Renal cortex interstitium (tissue), 15 donors: ENCODE measurements at places on chromosomes 7 and 10.

DNA sequence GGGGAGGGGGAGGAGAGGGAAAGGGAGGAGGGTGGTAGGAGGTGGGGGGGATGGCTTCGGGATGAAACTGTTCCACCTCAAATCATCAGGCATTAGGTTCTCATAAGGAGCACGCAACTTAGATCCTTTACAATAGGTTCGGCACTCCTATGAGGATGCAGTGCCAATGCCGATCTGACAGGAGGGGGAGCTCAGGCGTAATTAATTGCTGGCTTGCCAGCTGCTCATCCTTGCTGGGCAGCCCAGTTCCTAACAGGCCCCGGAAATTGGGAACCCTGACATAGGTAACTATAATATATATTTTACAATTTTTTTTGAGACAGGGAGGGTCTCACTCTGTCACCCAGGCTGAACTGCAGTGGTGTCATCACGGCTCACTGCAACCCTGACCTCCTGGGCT is 118.8 kb upstream of the SFMBT2 start:
- DNase-seq: no peak

- DNase-seq: no peak
Measured at GRCh38 chr7:75696263-75697037, 42.3 kb downstream of the HIP1 start.

DNA sequence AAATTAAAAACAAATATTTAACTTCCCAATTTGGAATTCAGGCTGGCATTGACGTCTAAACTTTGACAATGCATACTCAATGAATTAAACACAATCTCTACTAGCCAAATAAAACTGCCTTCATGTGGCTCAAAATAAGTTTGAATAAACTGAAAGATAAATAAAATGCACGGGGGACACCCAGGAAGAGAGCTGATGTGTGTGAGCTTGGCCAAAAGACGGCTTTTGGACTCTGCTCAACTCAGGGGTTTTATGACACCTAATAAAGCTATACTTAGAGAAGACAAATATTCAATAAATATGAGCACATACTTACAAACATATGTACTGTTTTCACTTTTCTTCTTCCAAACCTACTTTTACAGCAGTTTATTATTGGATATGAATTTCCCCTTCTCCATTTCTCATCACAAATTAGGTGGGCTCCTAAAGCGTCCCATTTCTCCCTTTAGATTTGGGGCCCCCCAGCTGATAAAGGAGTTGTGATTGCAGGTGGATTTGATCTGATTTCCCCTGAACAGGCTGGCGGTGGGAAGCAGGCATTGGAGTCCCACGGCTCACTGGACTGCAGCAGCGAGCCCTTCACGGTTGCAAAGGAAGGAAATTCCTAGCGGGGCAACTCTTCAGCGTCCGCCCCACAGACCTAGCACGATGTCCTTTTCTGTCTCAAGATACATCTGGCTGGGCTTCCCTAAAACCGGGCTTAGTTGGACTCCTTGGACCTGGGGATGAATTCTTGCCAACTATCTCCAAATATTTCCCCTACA is 79.6 kb downstream of the INSIG1 start:
- DNase-seq: no peak

DNA sequence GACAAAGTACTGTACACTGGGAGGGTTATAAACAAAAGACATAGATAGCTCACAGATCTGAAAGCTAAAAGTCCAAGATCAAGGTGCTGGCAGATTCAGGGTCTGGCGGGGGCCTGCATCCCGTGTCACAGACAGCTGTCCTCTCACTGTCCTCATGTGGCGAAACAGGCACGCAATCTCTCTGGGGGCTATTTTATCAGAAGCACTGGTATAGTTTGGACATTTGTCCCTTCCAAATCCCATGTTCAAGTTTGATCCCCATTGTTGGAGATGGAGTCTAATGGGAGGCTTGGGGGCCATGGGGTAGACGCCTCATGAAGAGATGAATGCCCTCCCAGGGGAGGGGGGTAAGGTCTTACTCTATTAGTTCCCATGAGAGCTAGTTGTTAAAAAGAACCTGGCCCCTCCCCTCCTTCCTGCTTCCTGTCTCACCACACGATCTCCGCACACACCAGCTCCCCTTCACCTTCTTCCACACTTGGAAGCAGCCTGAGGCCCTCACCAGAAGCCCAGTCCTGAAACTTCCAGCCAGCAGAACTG is 72.5 kb upstream of the UCN3 start:
- no peak for DNase-seq

GRCh38 chr7:73978661-73979563 is 49.1 kb upstream of the ELN start:
- DNase-seq: no peak

DNA sequence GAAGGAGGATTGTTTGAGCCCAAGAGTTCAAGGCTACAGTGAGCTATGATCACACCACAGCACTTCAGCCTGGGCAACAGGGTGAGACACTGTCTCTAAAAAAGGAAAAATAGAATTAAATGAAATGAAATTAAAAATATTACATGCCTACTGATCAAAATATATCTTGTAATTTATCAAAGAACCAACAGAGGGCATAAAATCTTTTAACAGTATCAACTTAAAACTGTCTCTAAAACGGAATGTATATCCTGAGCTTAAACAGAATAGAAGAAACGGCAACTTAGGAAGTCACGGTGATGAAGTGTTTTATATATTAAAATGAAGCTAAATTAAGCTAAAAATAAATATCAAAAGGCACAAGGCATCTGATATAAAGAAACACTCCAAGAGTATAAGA is 78.8 kb downstream of the MTPAP start:
- DNase-seq: no peak

GRCh38 chr7:96591900-96592676 is 117.6 kb downstream of the SEM1 start:
- no peak for DNase-seq

- DNase-seq: no peak
Measured at GRCh38 chr7:145156834-145157233, 321.0 kb upstream of the TPK1 start.

- DNase-seq: peak; percentile 42
Measured at GRCh38 chr7:2157473-2158279, 75.1 kb downstream of the MAD1L1 start.

DNA sequence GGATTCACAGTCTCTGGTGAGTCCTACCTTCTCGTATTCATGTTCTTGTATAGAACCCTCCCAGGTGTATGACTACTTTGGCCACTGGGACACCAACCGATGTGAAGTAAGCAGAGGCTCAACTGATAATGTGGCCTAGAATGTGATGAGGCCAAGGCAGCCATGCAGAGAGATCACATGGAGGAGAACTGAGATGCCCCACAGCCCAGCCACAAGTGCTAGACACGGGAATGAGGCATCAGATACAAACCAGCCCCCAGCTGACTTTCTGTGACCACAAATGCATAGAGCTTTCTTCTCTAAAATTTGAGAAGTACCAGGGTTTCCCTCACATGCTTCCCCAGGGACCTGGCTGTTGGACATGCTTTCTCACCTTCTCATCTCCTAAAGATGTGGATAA is 375.7 kb downstream of the CCSER2 start:
- DNase-seq: no peak

GRCh38 chr7:130485734-130486113 is 6.2 kb upstream of the MEST start:
- no peak for DNase-seq

DNA sequence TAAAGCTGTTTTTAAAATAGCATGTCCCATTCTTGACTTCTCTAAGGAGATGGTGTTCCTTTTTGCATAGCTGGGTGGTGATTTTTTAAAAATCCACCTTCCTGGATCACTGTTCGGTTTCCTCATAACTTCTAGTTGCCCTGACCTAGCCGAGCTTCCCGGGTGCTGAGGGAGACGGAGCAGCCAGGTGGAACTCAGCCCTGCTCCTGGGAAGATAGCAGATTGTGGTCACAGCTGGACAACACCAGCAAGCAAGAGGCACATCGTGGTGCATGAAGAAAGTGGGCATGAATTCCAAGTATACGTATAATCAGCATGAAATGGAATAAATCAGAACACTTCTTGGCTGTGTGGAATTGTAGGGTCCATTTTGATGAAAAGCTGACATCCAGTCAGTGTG is 73.5 kb upstream of the RSU1 start:
- no peak for DNase-seq

- DNase-seq: no peak
Measured at GRCh38 chr7:40474790-40475680, 340.2 kb downstream of the SUGCT start.

- DNase-seq: no peak
Measured at GRCh38 chr10:70084189-70084588, 31.5 kb downstream of the MACROH2A2 start.

DNA sequence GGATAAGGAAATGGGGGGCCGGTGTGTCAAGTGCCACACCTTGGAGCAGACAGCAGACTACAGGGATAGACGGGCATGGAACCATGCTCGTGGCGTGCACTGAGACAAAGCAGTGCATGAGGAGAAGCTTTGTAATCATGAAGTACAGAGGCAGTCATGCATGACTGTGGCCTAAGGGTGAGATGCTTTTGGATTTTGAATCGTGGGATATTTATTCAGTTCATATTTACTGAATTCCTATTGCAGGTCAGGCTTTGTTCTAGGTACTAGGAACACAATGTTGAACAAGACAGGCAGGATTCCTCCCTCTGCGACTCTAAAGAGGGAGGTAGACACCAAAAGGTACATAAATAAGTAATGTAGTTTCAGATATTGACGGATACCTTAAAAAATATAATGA is 597.6 kb downstream of the PARD3 start:
- DNase-seq: no peak

DNA sequence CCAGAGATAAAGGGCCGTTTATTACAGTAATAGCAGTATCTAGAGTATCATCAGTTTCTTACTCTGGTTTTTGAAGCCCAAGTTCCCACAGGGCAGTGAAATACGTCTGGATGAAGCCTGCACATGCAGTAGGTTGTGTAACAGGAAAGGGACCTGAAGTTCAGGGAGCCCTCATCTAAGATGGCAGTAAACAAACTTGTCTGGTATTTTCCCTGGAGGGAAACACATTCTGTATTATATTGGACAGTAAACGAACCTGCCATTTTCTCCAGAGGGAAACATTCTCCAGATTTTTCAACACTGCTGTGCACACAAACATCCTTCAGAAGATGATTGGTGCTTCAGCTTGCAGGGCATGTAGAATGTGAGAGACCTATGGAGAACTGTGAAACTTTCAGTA is 189.9 kb downstream of the TFEC start:
- DNase-seq: no peak

- no peak for DNase-seq
Measured at GRCh38 chr7:157405914-157406810, 69.4 kb downstream of the DNAJB6 start.

DNA sequence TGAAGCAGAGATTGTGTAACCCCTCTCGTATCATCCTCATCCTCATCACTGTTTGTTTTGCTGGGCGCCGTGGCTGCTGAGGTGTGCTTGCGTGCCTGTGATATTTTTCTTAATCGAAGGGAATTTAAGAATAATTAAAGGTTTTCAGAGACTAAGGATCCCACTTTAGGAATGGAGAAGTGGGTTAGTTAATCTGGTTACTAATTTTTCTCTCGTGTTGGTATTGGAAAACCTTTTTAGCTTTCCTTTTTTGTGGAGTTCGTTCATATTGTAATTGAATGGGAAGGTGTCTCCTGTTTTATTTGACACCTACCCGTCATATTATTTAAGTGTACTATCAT is 1.3 kb downstream of the UBN2 start:
- DNase-seq: no peak

DNA sequence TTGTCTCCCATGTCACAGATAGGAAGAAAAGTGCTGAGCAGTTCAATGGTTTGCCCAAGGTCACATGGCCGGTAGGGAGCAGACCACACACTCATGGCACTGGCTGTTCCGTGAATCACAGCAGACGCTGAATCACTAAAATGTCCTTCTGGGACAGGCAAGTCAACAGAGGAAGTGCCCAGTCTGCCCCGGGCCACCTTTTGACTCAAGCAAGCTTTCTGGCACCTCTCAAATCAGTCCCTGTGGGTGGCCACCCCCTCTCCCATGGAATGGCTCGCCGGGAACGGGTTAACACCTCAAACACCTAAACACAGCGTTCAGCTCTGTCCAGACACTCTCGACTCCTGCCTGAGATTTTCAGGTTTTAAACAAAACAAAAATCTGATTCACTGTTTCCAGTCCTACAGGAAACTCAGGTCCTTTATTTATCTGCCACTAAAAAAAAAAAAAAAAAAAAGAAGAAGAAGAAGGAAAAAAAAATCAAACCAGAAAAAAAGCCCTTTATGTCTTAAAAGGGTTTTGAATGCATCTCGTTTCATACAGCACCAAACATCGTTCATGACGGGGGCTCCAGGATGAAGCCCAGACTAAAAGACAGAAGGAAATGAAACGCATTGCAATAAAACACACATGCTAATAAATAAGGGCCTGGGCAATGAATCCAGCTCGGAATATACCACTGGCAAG is 15.5 kb downstream of the CARD11 start:
- no peak for DNase-seq

GRCh38 chr10:95837783-95838182 is 70.0 kb upstream of the CC2D2B start:
- no peak for DNase-seq

- no peak for DNase-seq
Measured at GRCh38 chr10:68787813-68788212, 39.5 kb upstream of the STOX1 start.

DNA sequence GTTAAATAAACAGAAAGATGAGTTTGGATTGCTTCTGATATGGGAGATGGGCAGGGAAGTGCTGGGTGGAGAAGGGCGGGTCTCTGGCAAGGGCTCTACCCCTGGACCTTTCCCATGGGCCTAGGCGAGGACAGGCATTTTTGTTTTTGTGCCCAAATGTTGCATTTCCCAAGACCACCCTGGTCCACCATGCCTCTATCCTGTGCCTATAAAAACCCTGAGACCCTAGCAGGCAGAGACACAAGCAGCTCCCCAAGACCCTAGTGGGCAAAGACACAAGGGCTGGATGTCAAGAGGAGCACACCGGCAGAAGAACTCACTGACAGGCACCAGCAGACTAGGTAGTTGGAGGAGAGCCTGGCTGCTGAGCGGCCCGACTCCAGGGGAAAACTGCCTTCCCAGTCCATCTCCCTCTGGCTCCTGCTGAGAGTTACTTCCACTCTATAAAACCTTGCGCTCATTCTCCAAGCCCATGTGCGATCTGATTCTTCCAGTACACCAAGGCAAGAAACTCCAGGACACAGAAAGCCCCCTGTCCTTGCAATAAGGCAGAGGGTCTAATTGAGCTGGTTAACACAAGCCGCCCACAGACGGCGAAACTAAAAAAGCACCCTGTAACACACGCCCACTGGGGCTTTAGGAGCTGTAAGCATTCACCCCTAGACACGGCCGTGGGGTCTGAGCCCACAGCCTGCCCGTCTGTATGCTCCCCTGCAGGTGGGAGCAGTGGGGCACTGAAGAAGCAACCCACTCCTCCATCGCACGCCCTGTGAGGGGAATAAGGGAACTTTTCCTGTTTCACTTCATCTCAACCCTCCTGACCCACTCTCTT is 291.4 kb downstream of the PTPRN2 start:
- no peak for DNase-seq

- no peak for DNase-seq
Measured at GRCh38 chr10:116216676-116217075, 56.3 kb downstream of the GFRA1 start.

GRCh38 chr7:23105086-23105643 is 420 bp upstream of the KLHL7 start:
- no peak for DNase-seq

- DNase-seq: no peak
Measured at GRCh38 chr7:121579639-121580038, 183.5 kb upstream of the FAM3C start.

- no peak for DNase-seq
Measured at GRCh38 chr10:47184724-47185330, 115.2 kb upstream of the GDF10 start.

- no peak for DNase-seq
Measured at GRCh38 chr7:34165466-34165865, 260.1 kb downstream of the BMPER start.

- no peak for DNase-seq
Measured at GRCh38 chr7:122709930-122710646, 7.4 kb upstream of the RNF148 start.
